Glutamatergic neuron (in vitro differentiated cells): ENCODE measurements at places on chromosomes 7 and 10. TPM values are rescaled to one million over a fixed set of nuclear protein-coding genes. Genes with fewer than 3 reads are reported as not detected.

The PRF1 gene
- 2.6 TPM for total RNA-seq

The PPP3CB gene
- 67.9 TPM for total RNA-seq

GRCh38 chr7:91194841-91195240 lies 69.4 kb upstream of the FZD1 start:
- H3K27me3 ChIP-seq = no peaks in the 10 kb centered on the region
- no peaks in the 10 kb centered on the region for H3K36me3 ChIP-seq
- no peak overlapping the region for H3K27ac ChIP-seq
- H3K4me1 ChIP-seq = peaks cover 2% of the 10 kb centered on the region
- DNase-seq = no peak
- no peak overlapping the region for H3K4me3 ChIP-seq

The PLEKHS1 gene
- not detected for total RNA-seq

DNA sequence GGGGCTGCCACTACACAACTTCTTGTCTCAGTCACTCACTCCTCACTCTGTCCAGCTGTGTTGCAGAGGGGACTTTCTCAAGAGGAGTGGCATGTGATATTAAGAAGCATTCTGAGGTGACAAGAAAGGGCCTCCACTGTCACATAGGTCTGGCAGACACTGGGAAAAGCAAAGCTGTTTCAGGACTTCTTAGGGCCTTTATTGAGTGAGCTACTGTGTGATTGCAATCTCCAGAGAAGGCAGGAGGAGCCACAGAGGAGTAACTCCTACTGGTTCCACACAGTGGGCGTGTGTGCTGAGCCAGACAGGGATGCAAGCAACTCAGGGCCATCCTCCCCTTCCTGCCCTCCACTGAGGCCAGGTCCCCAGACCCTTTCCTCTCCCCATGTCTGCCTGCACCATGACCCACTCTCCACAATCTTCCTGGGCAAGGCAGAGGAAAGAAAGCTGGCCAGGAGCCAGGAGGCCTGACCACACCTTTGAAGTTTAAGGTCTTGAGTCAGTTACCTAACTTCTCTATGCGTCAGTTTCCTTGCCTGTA lies 262.0 kb upstream of the ZMIZ1 start:
- H3K4me1 ChIP-seq = peaks cover 14% of the 10 kb centered on the region
- DNase-seq = no peak
- no peak overlapping the region for H3K27ac ChIP-seq
- H3K4me3 ChIP-seq = no peak overlapping the region
- peaks cover 6% of the 10 kb centered on the region for H3K27me3 ChIP-seq
